ENCODE measurements at places on chromosomes 11 and 22.

DNA sequence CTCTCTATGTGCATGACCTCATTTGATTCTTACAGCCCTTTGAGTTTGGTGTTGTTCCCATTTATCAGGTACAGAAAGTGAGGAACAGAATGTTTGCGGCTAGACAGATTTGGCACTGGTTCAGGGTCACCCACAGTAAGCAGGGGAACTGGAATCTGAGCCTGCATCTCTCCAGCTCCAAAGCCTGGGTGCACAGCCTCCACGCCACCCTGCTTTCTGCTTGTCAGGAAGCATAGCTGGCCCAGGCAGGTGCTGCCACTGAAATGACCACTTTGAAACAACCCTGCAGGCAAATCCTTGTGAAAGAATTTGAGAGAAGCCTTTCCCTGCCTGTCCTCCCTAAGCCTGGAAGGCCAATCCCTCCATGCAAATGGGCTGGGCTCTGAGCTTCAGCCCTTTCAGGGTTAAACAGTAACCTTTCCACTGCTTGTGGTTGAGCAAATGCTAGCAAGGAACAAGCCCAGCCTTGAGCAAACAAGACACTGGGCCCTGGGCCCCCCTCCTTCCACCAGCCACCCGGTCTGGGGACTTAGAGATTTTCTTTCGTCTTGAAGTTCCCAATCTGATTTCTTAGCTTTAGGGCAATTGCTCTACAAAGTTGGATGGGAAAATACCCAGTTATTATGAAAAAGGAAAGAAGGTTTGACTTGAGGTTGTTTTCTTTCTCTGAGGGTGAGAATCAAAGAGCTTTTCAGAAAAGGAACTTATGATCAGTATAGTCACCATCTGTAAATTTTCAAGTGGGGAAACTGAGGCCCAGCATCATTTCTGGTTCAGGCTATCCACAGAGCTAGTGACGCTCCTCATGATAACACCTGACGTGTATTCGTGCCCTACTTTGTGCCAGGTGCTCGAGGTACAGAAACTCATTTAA, 19.4 kb downstream of the EHF start:
- DNase-seq = no peak

GRCh38 chr11:82718307-82718706, 15.4 kb downstream of the FAM181B start:
- no peak for DNase-seq

DNA sequence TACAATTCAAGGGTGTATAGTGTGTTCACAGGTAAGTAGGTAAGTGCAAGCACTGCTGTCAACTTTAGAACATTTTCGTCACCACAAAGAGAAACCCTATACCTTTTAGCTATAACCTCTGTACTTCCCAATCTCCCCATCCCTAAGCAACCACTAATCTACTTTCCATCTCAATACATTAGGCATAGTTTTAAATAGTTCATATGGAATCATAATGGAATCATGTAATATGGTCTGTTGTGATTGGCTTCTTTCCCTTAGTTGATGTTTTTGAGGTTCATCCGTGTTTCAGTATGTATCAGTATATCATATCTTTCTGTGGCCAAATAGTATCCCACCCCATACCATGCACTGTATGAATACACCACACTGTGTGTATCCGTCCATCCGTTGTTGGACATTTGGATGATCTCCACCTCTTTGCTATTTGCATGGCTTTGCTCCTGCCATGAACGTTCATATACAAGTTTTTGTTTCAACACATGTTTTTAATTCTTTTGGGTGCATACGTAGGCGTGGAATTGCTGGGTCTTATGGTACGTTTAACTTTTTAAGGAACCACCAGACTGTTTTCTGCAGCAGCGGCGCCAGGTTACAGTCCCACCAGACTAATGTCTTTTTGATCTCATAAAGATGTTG, 27.7 kb upstream of the OPCML start:
- DNase-seq = no peak

- DNase-seq = no peak
These were observed 36.7 kb downstream of the PPFIA1 start for GRCh38 chr11:70307176-70307575.

- DNase-seq = no peak
These were observed 789.6 kb downstream of the TBC1D22A start for GRCh38 chr22:47552024-47552423.

GRCh38 chr11:121550247-121551030, 97.7 kb upstream of the SORL1-AS1 start:
- DNase-seq = no peak

GRCh38 chr11:48106166-48106565, 110.4 kb upstream of the OR4B1 start:
- no peak for DNase-seq

Data from NCI-H1436 treated with DMSO at 0.1 percent for 48 hours (cell line).